ENCODE measurements at places on chromosomes 5 and 9. TPM values are rescaled to one million over a fixed set of nuclear protein-coding genes. Genes with fewer than 3 reads are reported as not detected.

DNA sequence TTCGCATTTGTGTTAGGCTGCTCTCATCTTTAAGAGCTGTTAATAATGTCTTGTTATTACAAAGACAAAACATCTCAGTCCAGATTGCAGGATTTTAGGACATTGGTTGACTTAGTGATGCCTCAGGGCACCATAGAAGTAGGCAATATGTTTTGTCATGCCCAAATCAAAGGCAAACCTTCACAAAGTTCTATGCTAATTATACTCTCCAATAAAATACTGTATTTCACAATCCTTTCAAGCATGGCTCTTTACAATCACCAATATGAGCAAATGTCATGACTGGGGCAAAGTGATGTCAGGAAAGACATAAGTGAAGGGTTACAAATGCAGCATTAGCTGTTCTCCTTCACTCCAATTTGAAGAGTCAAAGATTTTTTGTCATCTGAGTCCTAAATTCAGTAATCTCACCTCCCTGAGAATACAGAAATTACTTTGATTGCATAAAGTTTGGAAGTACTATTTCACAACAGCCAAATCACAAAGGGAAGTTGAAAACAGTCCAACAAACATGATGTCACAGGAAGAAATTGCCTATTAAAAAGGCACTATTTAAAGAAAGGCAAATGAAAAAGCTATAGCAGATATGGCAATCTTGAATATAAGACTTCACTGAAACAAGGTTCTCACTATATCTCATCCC lies 303.2 kb downstream of the PRR16 start:
- no peaks in the 10 kb centered on the region for H3K27me3 ChIP-seq
- no peak overlapping the region for H3K4me3 ChIP-seq
- H3K27ac ChIP-seq: no peak overlapping the region
- no peaks in the 10 kb centered on the region for H3K36me3 ChIP-seq
- no peaks in the 10 kb centered on the region for H3K4me1 ChIP-seq

- H3K4me3 ChIP-seq: no peak overlapping the region
- H3K27ac ChIP-seq: no peak overlapping the region
- H3K36me3 ChIP-seq: no peaks in the 10 kb centered on the region
- H3K27me3 ChIP-seq: no peaks in the 10 kb centered on the region
- DNase-seq: no peak
Measured at GRCh38 chr9:100653643-100654334, 75.9 kb downstream of the CAVIN4 start.

DNA sequence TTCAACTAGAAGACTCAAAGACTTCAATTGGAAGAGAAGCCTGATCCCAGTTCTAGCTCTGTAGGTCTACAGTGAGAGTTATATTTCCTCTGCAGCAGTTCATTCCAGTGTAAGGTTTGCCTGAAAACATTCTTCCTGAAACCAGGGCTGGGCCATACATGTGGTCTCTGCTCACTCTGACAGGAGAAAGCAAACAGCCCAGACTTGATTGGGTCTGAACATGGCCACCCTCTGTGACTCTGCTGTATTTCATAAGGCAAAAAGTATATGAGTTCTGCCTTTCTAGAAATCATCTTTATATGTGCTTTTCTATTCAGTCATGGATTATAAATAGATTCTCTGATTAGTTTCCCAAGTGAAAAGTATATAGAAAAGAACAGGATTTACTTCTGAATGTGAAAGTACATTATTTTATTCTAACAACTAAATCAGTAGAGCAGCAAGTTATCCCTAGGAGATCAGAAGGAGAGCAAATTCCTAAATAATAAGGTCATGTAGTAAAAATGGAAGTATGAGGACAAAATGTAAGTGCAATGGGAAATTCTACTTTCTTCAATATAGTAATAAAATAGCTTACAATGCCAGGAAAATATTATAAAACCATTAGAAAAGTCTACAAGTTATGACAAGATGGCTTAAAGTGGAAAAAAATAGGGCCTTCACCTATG lies 144.3 kb downstream of the EFNA5 start:
- H3K27me3 ChIP-seq: no peaks in the 10 kb centered on the region
- H3K4me3 ChIP-seq: no peak overlapping the region
- no peaks in the 10 kb centered on the region for H3K4me1 ChIP-seq
- no peak overlapping the region for H3K27ac ChIP-seq

DNA sequence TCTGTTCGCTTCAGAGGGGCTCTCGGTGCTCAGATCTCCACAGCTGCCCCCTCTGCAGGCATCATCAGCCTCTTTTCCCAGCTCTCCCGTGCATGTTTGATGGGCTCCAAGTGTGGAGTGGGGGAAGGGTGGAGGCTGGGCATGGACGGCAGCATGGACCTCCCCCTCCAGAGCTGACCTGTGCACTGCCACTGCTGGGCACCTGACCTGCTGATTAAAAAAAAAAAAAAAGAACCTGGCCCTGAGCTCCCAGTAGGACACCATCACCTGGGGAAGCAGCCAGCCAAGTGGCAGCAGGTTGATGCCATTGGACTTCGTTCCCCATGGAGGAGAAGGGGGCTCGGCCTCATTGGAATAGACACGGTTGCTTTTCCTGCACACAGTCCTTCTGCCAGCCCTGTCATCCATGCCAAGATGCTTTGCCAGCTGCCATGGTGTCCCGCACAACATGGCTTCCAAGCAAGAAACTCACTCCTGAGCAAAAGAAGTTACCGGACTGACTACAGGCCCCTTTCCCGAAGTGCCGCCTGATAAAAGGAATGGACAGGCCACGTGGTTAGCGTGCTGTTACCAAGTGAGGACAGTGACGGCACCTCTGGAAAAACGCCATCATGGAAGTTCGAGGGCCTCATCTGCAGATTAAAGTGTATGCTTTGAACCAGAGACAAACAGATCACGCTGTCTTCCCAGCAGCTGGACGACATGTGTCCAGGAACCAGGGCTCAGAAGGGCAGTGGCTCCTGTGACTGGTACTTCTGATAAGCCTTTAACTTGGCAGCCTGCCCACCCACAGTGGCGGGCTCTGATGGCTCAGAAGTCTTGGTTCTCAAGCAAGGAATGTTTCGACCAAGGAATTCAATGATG lies 14.7 kb upstream of the BRD3OS start:
- DNase-seq: no peak
- no peaks in the 10 kb centered on the region for H3K27me3 ChIP-seq
- H3K4me1 ChIP-seq: no peaks in the 10 kb centered on the region
- no peaks in the 10 kb centered on the region for H3K36me3 ChIP-seq
- H3K27ac ChIP-seq: no peak overlapping the region
- no peak overlapping the region for H3K4me3 ChIP-seq

DNA sequence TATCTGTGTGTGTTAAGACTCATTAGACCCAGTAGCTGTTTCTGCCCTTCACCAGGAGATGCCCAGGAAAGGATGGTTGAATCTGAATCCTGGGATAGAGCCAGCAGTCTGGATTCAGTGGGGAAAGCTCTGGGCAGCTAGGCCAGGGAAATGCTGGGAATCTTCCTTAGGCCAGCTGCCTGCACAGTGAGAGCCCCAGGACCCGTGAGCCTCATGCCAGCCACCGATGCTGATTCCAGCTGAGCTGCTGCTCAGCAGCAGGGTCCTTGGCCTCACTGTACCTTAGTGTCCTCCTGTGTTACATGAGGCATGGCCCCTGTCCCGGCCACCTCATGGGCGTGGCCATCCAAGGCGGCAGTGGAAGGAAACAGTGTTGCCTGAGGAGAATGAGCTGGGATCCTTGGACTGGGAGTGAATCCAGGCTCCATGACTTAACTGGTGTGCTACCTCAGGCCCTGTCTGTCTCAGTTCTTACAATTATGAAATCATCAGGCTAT lies 87.1 kb downstream of the AMBP start:
- no peak for DNase-seq
- H3K4me3 ChIP-seq: no peak overlapping the region
- no peaks in the 10 kb centered on the region for H3K36me3 ChIP-seq
- peaks cover 31% of the 10 kb centered on the region for H3K4me1 ChIP-seq
- no peak overlapping the region for H3K27ac ChIP-seq

- H3K4me3 ChIP-seq: no peak overlapping the region
- no peak for DNase-seq
- H3K4me1 ChIP-seq: no peaks in the 10 kb centered on the region
- no peak overlapping the region for H3K27ac ChIP-seq
- H3K36me3 ChIP-seq: no peaks in the 10 kb centered on the region
Measured at GRCh38 chr5:173395933-173396308, 67.7 kb upstream of the STC2 start.

The NTRK2 gene
- 1.7 TPM for total RNA-seq

The DIRAS2 gene
- not detected for total RNA-seq

- no peaks in the 10 kb centered on the region for H3K4me1 ChIP-seq
- H3K27me3 ChIP-seq: no peaks in the 10 kb centered on the region
- H3K27ac ChIP-seq: no peak overlapping the region
- DNase-seq: no peak
- H3K36me3 ChIP-seq: no peaks in the 10 kb centered on the region
Measured at GRCh38 chr5:68037546-68037945, 178.0 kb upstream of the PIK3R1 start.

The ACOT12 gene
- total RNA-seq: 0.53 TPM

The OR13F1 gene
- total RNA-seq: not detected

The VCAN gene
- 29.9 TPM for total RNA-seq

GRCh38 chr5:179168664-179169063 lies 108.5 kb downstream of the ZNF354C start:
- H3K36me3 ChIP-seq: no peaks in the 10 kb centered on the region
- H3K27ac ChIP-seq: no peak overlapping the region
- H3K27me3 ChIP-seq: peaks cover 2% of the 10 kb centered on the region
- no peak for DNase-seq

DNA sequence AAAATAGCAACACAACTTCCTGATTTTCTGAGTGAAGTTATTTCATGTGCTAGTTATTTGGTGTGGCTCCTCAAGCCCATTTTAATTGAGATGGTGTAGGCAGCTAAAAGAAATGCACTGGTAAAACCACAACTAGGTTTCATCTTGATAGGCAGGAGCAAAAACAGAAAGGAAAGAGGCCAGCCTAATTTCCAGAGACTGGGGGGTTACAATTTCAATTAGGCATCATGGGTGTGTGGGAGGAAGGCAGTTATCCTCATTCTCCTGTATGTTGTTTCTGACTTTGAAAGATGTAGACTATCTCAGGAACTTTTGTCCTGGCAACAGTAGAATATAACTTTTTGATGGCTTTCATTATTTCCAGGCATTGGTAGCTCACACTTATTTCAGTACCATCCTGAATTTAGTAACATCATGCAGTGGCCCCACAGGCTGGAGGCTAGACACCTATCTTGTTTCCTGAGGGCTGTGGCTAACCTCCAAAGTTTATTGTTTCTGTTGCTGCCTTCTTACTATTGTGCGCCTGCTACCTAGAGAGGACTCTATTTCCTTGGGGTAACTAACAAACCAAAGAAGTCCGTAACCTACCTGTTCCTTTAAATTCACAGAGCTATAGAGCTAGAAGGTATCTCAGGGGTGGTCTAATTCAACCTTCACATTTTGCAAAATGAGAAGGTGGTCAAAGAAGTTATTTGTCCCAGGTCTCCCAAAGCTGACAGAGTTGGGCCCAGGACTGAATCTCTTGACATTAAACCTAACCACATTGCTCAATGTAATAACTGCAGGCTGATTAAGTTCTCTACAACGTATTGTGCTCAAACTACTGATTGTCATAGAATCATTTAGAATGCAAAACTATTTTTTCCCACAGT lies 42.4 kb downstream of the FYB1 start:
- no peak overlapping the region for H3K4me3 ChIP-seq
- no peak for DNase-seq
- no peak overlapping the region for H3K27ac ChIP-seq
- H3K4me1 ChIP-seq: no peaks in the 10 kb centered on the region
- H3K36me3 ChIP-seq: no peaks in the 10 kb centered on the region

The TRAF1 gene
- total RNA-seq: 0.82 TPM

The ADAMTS2 gene
- 2.8 TPM for total RNA-seq

GRCh38 chr5:35656721-35657120 lies 39.1 kb downstream of the SPEF2 start:
- no peaks in the 10 kb centered on the region for H3K27me3 ChIP-seq
- DNase-seq: no peak
- H3K36me3 ChIP-seq: no peaks in the 10 kb centered on the region

The GABRB2 gene
- total RNA-seq: 0.97 TPM

The C9orf40 gene
- 4.2 TPM for total RNA-seq

- no peaks in the 10 kb centered on the region for H3K27me3 ChIP-seq
- peak overlapping the region; percentile 41 for H3K27ac ChIP-seq
- H3K4me3 ChIP-seq: no peak overlapping the region
- peak; percentile 59 for DNase-seq
- H3K4me1 ChIP-seq: peaks cover 33% of the 10 kb centered on the region
Measured at GRCh38 chr5:149166128-149166527, 24.8 kb downstream of the ABLIM3 start.

The LCP2 gene
- 2.3 TPM for total RNA-seq

DNA sequence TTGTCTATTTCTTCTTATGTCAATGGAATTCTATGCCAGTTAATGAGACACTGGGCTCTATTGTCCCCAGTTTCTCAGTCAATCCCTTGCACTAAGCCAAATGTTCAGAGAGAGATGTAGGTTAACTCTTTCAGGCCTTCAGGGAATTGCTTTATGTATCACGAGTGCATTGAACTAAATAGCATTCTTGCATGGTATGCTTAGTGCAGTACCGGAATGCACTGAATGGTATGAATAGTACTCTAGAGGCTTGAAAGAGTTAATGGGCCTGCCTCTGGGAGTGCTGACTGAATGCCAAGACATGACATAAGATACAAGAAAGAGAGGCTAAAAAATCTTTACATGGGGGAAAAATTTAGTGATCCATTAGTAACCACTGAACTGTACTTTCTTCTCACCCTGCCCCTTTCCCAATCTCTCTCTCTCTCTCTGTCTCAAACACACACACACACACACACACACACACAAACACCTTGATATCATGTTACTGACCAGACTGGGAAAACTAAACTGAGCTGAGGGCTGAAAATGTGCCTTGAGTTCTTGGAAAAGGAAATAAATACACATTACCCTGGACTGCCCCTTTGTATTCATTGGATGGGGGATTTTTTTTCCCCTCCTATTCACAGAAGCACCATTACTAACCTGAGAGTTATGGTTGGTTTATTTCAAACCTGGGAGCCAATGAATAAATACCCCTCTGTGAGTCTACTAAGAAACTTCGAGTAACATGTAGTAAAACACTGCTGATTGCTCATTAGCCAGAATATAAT lies 35.4 kb upstream of the TMC1 start:
- H3K4me3 ChIP-seq: no peak overlapping the region
- DNase-seq: no peak
- H3K27ac ChIP-seq: no peak overlapping the region
- no peaks in the 10 kb centered on the region for H3K27me3 ChIP-seq
- H3K36me3 ChIP-seq: no peaks in the 10 kb centered on the region

DNA sequence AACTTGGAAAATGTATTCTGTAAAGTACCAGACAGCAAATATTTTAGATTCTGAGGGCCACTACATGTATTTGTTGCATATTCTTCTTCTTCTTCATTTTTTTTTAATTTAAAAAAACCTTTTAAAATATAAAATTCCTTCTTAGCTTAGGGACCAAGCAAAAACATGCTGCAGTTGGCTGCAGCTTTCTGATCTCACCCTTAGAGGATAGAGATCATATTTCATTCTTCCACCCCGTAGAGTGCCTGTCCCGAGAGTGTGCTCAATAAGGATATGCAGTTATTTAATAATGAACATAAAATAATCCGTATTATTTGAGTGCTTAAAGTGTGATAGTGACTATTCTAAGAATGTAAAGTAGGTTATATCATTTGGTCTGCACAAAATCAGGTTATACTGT lies 204.2 kb upstream of the CD180 start:
- no peak overlapping the region for H3K27ac ChIP-seq
- H3K4me1 ChIP-seq: peaks cover 4% of the 10 kb centered on the region
- H3K4me3 ChIP-seq: no peak overlapping the region
- H3K36me3 ChIP-seq: no peaks in the 10 kb centered on the region
- no peak for DNase-seq
- no peaks in the 10 kb centered on the region for H3K27me3 ChIP-seq

The TBC1D9B gene
- total RNA-seq: 61.0 TPM

GRCh38 chr5:127892467-127893207 lies 189.4 kb downstream of the CCDC192 start:
- H3K27me3 ChIP-seq: no peaks in the 10 kb centered on the region
- no peak overlapping the region for H3K27ac ChIP-seq
- no peak overlapping the region for H3K4me3 ChIP-seq
